ENCODE measurements at places on chromosomes 6 and 20. TPM values are rescaled to one million over a fixed set of nuclear protein-coding genes. Genes with fewer than 3 reads are reported as not detected.

The MYB gene
- total RNA-seq = 2.5 TPM

The BMP5 gene
- not detected for total RNA-seq

- no peak for DNase-seq
These were observed 588.8 kb downstream of the MAFB start for GRCh38 chr20:40100261-40100660.

- no peak for DNase-seq
These were observed 152.1 kb upstream of the RNF24 start for GRCh38 chr20:4167261-4168021.

DNA sequence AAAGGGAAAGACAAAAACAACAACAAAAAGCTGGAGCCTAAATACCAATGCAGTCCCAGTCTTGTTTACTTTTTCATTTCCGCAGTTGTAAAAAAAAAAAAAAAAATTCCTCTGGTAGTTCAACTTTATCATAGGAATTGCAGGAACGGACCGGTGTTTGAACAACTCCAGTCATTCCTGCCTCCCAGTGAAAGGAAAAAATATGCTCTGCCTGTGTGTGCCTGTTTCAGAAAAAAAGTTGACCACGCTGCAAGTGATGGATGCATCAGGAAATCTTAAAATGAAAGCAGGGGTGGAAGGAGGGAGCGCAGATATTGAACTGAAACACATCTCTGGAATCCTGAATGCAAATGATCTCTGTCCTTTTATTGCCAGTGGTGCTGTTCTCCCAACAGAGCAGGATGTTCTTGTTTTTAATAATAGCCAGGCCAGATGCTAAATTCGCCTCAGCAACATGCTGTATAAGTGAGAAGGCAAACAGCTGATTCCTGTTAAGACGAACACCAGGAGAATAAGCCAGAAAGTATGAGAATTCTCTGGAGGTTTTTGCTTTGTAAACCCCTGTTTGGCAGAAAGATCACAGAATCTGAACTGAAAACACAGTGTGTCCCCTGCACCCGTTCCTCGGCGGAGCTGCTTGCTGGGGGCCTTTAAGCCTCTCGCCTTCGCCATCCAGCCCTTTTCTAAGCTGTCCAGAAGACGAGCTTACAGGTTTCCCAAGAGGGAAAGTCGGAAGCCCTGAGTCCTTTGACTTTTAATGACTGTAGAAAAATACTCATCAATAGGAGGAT lies 178.4 kb upstream of the SUPT3H start:
- no peak for DNase-seq

- no peak for DNase-seq
These were observed 404.4 kb upstream of the GJE1 start for GRCh38 chr6:141728330-141728729.

DNA sequence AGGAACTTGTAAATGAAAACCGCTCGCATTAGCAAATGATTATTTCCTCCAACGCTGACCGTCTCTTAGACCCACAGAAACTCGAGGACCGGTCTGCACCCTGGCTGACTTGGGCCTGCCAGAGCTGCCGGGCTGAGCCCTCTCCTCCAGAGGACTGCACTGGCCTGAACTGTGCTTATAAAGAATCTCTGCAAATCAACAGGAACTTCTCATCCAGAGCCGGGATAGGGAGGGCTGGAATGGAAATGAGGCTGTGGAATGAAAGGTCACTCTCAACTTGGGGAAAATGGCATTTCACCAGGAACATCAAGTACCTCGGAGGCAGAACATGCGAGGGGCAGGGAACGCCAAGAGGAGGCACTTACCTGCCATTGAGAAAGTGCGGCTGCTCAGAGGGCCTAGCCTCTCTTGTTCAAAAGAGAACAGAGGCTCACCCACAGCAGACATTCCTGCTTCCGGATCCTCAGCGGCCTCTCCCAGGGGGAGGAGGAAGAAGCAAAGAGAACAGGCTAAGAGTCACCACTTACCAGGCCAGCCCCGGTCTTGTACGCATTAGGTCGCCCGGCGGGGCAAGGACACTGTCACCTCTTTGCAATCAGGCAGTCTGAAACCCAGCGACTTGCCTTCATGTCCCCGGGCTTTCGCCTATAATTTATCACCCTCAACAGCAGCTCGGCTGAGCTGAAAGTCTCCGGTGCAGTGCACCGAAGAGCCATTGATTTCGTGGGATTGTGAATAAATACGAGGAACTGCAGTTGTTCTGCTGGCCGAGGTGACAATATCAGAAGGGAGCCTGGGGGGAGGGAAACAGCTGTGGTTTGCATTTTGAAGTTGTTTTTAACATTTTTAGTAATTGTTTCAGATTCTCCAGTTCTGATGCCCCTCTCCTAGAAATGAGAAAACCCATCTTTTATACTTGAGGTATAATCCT lies 37.6 kb downstream of the ZMYND8 start:
- DNase-seq = peak; percentile 98

The HLA-DQA2 gene
- 2.2 TPM for total RNA-seq

GRCh38 chr6:28897369-28897745 lies 26.4 kb downstream of the TRIM27 start:
- DNase-seq = no peak

DNA sequence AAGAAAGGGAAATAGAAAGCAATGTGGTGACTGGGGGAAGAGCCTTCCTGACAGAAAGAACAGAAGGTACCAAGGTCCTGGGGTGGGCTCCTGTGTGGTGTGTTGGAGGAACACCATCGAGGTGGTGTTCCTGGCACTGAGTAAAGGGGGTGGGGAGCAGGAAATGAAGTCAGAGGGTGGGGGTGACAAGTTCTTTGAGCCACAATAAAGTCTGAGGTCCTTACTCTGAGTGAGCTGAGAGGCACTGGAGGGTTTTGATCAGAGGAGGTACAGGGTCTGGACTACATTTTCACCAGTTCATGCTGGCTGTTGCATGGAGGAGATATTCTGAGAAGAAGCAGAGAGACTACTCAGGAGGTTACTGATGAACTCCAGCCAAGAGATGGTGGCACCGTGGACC lies 198.2 kb downstream of the GMPR start:
- no peak for DNase-seq

DNA sequence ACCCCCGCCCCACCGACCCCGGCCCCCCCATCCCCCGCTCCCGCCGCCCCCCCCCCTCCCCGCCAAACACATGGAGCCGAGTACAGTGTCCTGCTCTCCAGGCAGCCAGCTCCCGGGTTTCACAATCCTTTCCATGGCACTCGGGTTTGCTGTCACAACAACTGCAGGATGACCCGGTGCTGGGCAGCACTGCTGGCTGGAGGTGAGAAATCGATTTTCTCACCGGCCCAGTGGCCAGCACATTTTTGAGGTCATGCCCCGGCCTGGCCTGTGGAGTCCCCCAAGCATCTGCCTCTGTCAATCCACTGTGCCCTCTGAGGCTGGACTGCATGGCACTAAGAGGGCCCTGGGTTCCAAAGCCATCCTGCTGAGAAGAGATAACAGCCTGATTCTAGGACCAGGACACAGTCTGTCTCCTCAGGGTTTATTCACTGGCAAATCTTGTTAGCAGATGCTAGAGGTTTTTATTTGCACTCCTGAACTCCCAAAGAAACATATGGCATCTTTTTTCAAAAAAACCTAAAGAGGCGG lies 129.5 kb downstream of the NFATC2 start:
- no peak for DNase-seq

- no peak for DNase-seq
These were observed 1.5 kb downstream of the BAK1 start for GRCh38 chr6:33578588-33579011.

DNA sequence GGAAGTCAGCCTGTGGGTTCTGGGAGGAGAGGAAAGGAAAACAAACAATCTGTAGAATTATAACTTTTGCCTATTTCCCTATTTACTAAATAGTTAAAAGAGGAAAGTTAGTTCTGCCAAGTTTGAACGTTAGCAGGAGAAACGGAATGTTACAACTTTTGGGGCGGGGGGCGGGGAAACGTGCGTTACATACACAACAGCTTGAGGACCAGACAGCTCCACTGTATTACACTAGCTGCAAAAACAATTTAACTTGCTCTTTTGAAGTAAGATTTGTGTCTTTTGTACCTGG lies 498 bp upstream of the PRDM1 start:
- DNase-seq = no peak

- DNase-seq = no peak
These were observed 719.6 kb downstream of the DOK5 start for GRCh38 chr20:55194947-55195346.

Data from vagina (tissue), 2 donors.